Spinal cord (tissue), 10 donors: ENCODE measurements at places on chromosomes 2 and 18. TPM values are rescaled to one million over a fixed set of nuclear protein-coding genes. Genes with fewer than 3 reads are reported as not detected.
A peak's percentile ranks its signal among the peaks of the same experiment; 100 is the strongest.

The TEKT4 gene
- 3.8 TPM for polyA plus RNA-seq

The MAPK4 gene
- polyA plus RNA-seq: 27.1 TPM

The ALLC gene
- polyA plus RNA-seq: 0.71 TPM

DNA sequence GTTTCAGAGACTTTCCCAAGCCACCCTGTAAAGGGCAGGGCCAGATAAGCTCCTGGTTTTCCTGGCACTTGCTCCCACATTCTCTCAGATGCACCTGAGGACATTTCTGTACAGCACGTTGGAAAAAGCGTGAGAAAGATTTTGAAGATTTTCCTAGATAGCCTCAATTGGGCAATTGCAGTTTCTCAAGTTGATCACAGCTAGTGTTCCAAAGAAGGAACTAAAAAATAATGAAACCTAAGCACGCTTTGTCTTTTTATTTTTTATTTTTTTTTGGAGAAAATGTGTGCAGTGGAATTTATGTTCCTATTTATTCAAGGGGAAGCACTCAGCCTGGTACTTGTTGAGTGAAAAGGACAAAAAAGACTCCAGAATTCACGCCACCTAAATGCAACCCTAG, 429.1 kb downstream of the RNF144A start:
- no peak for DNase-seq
- H3K4me1 ChIP-seq: no peaks in the 10 kb centered on the region
- no peaks in the 10 kb centered on the region for H3K27me3 ChIP-seq
- no peak overlapping the region for H3K4me3 ChIP-seq

DNA sequence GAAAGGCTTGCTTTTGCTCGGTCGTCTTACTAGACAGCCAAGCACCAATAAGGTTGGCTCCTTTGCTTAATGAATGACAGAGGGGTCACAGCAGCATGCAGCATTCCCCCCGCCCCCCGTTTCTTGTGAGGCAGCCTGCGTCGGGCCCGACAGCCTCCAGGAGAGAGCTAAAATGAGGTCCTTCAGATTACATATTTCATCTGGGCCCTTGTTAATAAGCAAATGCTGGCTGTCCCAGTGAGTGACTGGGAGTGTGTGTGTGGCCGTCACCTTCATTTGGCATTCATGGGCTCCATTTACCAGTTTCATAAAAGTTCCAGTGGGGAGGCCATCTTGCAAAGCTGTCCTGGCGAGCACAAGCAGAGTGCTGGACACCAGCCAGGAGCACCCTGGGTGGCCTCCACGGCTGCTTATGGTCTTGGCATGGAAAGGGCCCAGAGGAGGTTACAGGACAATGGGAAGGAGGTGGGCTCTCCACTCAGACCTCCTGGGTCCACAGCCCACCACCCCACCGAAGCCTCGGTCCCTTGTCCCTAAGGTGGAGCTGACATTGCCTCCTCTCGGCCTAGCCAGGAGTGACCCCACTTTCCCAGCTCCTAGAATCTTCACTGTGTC, 37.2 kb downstream of the ODC1 start:
- H3K4me1 ChIP-seq: peaks cover 80% of the 10 kb centered on the region
- DNase-seq: peak; percentile 62
- no peak overlapping the region for H3K4me3 ChIP-seq
- peaks cover 7% of the 10 kb centered on the region for H3K36me3 ChIP-seq
- H3K27ac ChIP-seq: peak overlapping the region; percentile 6
- H3K27me3 ChIP-seq: no peaks in the 10 kb centered on the region
